ENCODE measurements at places on chromosomes 5 and 9.

DNA sequence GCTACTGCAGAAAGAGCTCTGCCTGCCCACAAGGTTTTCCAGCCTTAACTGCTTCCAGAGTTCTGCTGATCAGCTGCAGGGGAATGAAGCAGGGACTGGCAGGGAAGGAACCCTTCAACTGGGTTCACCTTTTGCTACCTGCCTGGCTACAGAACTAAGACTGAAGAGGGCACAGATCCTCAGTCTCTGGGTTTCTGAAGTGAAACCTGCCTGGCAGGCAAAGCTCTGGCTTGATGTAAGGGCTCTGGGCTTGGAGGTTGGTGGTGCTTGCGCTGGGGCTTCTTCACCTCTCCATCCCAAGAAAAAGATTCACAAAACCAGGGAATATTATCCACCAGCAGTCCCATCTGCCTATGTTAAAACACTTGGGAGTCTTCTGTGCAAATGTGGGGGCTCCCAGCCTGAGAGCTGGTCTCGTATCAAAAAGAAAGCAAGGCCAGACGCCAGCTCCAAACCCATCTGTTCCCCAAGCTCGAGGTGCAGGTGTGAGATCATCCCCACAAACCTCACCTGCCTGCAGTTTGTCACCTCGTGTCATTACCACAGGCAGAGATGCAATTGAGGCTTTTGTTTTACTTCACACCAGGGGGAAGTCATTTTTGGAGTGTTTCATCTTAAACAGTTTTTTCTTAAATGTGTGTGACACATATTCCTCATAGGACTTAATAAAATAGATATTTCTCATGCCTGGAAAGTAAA, 58.3 kb downstream of the BNC2 start:
- DNase-seq: no peak

- no peak for DNase-seq
These were observed 248.8 kb downstream of the MCTP1 start for GRCh38 chr5:95035891-95036685.

DNA sequence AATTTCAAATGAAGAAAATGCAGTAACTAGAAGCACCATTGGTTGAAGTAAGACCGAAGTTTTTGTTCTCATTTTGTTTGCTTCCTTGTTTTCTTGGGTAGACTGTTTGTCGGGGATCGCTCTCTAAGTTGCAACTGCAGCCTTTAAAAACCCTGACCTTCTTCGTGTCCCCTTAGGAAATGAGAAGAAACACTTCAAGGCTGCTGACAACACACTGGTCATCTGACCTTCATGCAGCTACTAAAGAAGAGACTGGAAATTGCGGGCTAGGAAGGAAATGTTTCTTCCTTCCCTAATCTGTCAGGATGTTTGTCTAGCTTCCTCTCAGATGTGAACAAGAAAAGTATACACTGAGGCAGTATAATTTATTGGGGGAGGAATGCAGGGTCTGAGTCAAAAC, 50.7 kb upstream of the CHSY3 start:
- DNase-seq: no peak

- peak; percentile 47 for DNase-seq
These were observed 199.3 kb upstream of the PDE4D start for GRCh38 chr5:60092671-60093422.

- no peak for DNase-seq
These were observed 16.6 kb downstream of the FYB1 start for GRCh38 chr5:39202597-39203274.

DNA sequence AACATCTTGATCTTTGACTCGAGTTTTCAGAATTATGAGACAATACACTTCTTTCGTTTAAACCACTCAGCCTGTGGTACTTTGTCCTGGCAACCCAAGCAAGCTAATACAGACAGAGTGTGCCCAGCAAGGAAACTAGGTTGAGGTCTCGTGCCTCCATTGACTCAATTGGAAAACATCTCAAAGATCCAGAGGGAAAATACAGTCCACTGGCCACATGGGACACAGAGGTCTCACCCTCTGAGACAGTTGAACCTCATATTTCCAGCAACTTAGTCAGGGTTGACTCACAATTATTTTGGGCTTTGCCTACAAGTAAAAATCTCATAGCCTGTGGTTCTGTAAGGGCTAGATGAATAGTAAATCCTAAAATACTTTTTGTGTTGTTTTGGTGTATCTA, 631.5 kb downstream of the MTRR start:
- no peak for DNase-seq

DNA sequence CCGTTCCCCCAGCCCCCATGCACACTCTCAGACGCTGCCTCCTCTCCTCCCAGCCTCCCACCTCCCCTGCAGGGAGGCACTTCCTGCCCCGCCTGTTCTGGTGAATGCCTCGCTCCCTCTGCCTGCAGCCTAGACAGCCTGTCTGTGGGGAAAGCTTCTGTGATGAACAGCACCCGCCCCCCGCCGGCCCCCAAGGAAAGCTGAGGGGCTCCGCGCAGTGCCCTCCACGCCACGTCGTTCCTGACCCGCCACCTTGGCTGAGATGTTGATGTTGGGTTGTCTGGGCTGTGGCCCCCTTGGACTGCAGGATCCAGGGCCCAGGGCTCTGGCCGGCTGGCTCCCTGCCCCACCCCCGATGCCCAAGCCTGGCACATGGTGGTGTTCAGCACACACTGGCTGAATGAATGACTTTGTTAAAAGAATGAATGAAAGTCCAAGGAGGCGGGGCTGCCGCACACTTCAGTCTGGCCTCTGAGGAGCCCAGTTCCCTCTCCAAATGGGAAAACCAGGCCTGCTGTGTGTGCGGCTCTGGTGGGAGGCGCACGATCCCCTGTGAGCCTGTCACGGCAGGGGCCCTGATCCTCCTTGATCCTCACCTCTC, 2.1 kb upstream of the MYMK start:
- DNase-seq: no peak

DNA sequence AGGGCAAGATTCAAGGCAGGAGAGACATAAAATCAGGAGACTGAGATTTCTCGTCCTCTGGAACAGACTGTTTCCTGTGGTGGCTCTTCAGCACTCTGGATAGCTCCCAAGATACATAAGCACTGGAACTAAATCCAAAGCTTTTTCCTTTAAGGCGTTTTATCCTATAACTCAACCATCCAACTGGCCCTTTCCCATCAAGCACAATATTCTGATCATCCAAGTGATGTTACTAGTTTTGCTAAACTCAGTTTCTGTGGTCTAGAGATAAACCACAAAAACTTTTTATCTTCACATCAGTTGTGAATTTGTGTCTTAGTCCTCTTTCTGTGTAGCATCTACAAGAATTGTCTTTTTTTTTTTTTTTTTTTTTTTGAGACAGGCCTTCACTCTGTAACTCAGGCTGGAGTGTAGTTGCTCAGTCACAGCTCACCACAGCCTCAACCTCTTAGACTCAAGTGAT, 299.4 kb downstream of the COX7C start:
- peak; percentile 30 for DNase-seq

- peak; percentile 31 for DNase-seq
These were observed 19.6 kb downstream of the MFAP3 start for GRCh38 chr5:154058055-154059038.

All from amniotic epithelial cell (primary cell).